ENCODE measurements at places on chromosomes 13 and 19. TPM values are rescaled to one million over a fixed set of nuclear protein-coding genes. Genes with fewer than 3 reads are reported as not detected.

GPR12 gene
- 0.07 TPM for total RNA-seq

FPR2 gene
- total RNA-seq, result 0.30 TPM

ACP7 gene
- not detected for total RNA-seq

BLOC1S3 gene
- total RNA-seq, result 5.6 TPM

DNA sequence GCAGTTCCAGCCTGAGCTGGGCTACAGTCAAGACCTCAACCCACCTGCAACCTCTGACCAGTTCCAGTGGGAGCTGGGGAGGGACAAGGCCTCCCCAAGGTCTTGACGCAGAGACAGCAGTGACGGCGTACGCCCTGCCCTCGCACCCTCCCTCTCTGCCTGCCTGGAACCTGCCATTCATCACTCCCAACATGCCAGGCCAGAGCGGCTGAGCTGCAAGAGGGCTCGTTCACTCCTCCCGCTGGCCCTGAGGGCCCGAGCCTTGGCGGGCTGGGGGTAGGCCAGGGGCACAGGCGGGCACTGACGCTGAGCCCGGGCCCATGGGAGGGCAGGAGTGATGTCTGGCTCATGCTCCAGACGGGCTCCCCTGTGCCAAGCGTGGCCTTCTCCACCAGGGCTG is 8.2 kb downstream of the NDUFA11 start:
- H3K27me3 ChIP-seq, result no peaks in the 10 kb centered on the region
- DNase-seq, result no peak
- H3K4me3 ChIP-seq, result no peak overlapping the region
- H3K36me3 ChIP-seq, result peaks cover 23% of the 10 kb centered on the region
- H3K4me1 ChIP-seq, result peaks cover 55% of the 10 kb centered on the region

DNA sequence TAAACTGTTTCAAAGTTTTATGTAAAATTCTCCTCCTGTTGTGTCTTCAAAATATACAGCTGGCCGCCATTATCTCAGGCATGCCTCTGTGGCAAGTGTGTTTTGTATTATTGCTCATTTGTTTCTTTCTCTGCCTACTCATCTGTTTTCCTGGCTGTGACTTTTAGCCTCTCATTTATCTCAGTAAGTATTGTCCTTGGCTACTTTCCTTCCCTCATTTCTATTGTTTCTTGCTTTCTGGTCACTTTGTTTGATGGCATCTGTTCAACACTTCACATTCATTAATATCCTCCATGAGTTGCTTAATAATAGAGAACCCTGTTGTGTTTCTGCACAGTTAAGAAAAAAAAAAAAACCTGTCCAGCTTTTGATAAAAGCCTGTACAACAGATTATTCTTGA is 869.4 kb downstream of the PCDH17 start:
- H3K27me3 ChIP-seq, result no peaks in the 10 kb centered on the region
- no peak for DNase-seq
- no peak overlapping the region for H3K27ac ChIP-seq
- H3K36me3 ChIP-seq, result no peaks in the 10 kb centered on the region
- no peak overlapping the region for H3K4me3 ChIP-seq

DNA sequence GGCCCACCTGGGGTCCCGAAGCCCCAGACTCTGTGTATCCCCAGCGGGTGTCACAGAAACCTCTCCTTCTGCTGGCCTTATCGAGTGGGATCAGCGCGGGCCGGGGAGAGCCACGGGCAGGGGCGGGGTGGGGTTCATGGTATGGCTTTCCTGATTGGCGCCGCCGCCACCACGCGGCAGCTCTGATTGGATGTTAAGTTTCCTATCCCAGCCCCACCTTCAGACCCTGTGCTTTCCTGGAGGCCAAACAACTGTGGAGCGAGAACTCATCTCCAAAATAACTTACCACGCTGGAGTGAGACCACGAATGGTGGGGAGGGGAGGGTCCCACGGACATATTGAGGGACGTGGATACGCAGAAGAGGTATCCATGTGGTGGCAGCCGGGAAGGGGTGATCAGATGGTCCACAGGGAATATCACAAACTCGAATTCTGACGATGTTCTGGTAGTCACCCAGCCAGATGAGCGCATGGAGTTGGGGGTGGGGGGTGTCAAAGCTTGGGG is 1.0 kb upstream of the ICAM5 start:
- no peak overlapping the region for H3K27ac ChIP-seq
- peaks cover 12% of the 10 kb centered on the region for H3K36me3 ChIP-seq
- no peak overlapping the region for H3K4me3 ChIP-seq
- peaks cover 77% of the 10 kb centered on the region for H3K4me1 ChIP-seq
- no peak for DNase-seq
- H3K27me3 ChIP-seq, result peaks cover 31% of the 10 kb centered on the region

DNA sequence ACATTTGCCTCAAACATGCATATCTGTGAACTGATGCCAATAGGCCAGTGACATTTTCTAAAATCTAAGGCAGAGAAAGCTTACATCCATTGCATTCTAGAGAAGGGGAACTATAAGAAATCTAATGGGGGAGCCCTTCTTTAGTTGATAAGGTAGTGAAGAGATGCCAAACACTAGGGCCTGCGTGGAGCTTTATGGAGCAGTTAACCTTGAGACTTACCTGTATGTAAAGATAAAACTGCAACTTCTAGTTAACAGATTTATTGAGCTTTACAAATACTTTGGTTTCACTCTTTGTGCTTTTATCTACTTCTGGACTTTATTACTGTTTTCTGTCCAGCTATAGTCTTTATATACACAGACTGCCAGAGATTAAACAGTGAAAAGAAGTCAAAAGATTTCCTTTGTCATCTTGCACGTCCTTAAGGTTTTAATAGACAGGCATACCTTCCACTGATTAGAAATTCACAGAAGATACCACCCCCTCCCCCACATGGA is 457.6 kb downstream of the KLF12 start:
- no peak for DNase-seq
- no peak overlapping the region for H3K4me3 ChIP-seq
- H3K36me3 ChIP-seq, result no peaks in the 10 kb centered on the region
- no peak overlapping the region for H3K27ac ChIP-seq

RASAL3 gene
- 0.48 TPM for total RNA-seq

GRCh38 chr13:78576261-78576660 is 27.1 kb downstream of the POU4F1 start:
- no peak for DNase-seq
- H3K4me1 ChIP-seq, result no peaks in the 10 kb centered on the region
- H3K4me3 ChIP-seq, result no peak overlapping the region
- H3K36me3 ChIP-seq, result no peaks in the 10 kb centered on the region
- H3K27ac ChIP-seq, result no peak overlapping the region

- no peak for DNase-seq
- H3K4me3 ChIP-seq, result no peak overlapping the region
- H3K27ac ChIP-seq, result no peak overlapping the region
- no peaks in the 10 kb centered on the region for H3K36me3 ChIP-seq
- H3K4me1 ChIP-seq, result peaks cover 10% of the 10 kb centered on the region
- no peaks in the 10 kb centered on the region for H3K27me3 ChIP-seq
Observed at GRCh38 chr13:36675213-36675536, 1.4 kb downstream of the SERTM1 start.

DNA sequence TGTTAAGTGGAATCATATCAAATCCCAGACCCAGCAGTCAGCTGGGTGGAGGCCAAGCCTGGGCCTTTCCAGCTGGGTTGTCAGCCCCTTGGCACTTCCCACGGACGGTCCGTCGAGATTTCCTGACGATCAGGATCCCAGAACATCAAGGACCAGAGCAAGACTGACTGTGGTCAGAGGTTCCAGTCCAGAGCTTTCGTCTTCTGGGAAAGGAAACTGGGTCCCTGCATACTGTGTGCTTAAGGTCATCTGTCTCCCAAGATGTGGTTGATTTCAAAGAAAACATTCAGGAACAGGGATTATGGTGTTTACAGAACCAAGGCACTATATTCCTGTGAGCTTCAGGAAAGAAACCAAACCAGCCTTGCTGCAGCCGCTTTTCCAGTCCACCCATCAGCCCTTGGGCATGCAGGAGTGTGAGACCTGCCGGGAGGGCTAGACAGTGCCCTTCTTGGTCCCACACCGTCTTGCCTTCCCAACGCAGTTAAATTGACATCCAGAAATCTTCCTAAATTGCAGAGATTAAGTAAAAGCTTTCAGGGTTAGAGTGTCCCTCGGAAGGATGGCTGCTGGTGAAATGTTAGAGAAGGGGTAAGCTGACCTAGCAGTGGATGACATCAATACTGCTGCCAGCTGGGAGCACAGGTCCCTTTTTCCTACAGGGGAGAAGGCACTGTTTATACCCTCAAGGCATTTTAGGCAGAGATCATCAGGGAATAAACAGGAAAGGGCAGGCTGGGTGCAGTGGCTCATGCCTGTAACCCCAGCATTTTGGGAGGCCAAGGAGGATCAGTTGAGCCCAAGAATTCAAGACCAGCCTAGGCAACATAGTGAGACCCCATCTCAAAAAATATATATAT is 5.0 kb upstream of the C19orf33 start:
- no peaks in the 10 kb centered on the region for H3K36me3 ChIP-seq
- H3K4me3 ChIP-seq, result no peak overlapping the region
- no peak overlapping the region for H3K27ac ChIP-seq
- H3K27me3 ChIP-seq, result no peaks in the 10 kb centered on the region
- no peaks in the 10 kb centered on the region for H3K4me1 ChIP-seq

KIR3DL2 gene
- total RNA-seq, result not detected

- H3K27me3 ChIP-seq, result no peaks in the 10 kb centered on the region
- H3K4me1 ChIP-seq, result peaks cover 7% of the 10 kb centered on the region
- H3K36me3 ChIP-seq, result no peaks in the 10 kb centered on the region
Observed at GRCh38 chr13:77919246-77919920, 752 bp upstream of the EDNRB start.

All from right atrium auricular region (tissue), 2 donors.